DMS153 (cell line): ENCODE measurements at places on chromosomes 4 and X.

GRCh38 chr4:2103843-2104547, 44.9 kb downstream of the NAT8L start:
- DNase-seq: no peak

DNA sequence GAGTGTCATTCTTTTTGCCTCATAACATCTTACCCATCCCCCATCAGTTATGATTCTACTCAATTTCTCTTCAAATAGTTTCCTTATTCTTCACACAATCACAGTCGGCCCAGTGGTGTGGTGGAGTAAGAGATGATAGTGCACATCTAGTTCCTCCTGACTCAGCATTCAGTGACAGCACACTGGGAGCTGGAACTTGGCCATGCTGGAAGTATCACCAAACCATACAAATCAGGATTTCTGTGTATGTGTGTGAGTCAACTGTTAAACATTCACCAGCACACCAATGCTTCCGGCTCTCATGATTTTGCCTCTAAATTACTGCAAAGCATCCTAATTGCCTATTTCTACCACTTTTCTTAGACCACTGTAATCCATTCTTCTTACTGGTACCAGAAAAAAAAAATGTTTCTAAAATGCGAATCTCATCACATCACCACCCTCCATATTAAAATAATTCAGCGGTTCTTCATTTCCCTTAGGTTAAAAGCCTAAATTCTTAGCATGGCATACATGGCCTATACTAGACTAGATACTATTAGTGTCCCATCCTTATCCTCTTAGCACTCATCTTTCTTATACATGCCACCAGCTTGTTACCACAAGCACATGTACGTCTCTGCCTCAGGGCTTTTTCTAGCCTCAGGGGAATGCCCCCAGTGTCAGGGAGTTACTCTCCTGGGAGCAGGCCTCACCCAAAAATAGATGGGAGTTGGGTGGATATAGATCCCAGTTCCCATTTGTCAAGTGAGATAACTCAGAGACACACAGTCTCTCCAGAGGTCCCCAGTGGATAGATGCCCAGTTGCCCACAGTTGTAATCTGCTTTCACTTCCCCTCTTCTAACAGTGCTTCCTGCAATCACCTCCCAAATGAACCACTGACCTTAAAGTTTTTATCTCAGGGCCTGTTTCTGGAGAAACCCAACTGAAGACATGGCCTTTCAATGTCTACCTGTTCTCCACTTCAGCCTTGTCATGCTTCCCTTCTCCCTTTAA, 49.2 kb upstream of the DDX53 start:
- DNase-seq: no peak

GRCh38 chr4:186723292-186724057, at the start of gene FAT1:
FAT1 (minus strand) TSS chr4:186723856; CDS start chr4:186709827, 14,029 bp downstream.
- DNase-seq: peak; percentile 56

GRCh38 chr4:113007151-113007550, 42.3 kb upstream of the ANK2 start:
- DNase-seq: no peak

- no peak for DNase-seq
These were observed 238.5 kb upstream of the BOD1L1 start for GRCh38 chr4:13865871-13866669.

GRCh38 chrX:54029529-54030143, 14.6 kb downstream of the PHF8 start:
- DNase-seq: peak; percentile 24

- no peak for DNase-seq
These were observed 645 bp downstream of the AMMECR1 start for GRCh38 chrX:110317061-110317819.

- DNase-seq: no peak
These were observed 97.1 kb upstream of the SH3RF1 start for GRCh38 chr4:169367826-169368225.
